Stimulated activated CD4-positive, alpha-beta T cell treated with anti-CD3 and anti-CD28 coated beads, Interleukin-1b, Interleukin-23, amount 100 ng/mL, for 4 hours (primary cell): ENCODE measurements at places on chromosomes 4 and X.

- no peak for DNase-seq
These were observed at the start of gene PLS3 for GRCh38 chrX:115560978-115561604. Gene PLS3, plus strand, starts transcription at chrX:115561174. Its CDS starts 49,077 bp downstream, at chrX:115610251.

DNA sequence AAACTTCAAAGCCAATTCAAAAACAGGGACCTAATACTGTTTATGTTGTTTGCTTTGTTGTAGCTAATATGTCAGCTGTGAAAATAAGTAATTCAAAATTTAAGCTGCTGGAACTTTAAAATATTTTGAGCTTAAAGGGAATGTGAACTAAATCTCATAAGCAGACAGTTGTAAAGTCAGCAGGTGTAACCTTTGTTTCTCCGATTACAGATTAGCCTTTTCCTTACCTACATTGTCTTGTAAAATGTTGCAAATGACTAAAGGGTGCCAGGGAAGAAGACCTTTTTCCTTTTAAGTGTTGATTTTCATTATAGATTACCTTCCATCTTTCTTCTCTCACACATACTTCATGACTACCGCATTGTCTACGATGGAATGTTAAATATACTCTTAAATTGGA, 405.1 kb downstream of the KCNIP4 start:
- no peak for DNase-seq

DNA sequence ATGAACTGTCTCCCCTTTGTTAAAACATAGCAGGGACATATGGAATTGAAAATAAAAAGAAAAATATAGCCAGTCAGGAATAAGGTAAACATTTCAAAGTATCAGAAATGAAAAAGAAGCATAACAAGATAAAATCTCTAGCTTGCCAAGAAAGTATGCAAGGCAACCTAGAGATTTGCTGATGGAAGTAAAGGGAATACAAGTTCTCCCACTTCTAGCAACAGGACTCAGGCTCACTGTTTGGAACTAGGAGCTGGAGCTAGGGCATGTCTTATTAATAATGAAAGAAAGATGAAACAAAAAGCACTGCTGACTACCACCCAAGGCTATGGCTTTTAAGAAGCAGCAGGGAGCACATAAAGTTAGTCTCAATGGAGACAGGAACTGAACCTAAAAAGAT, 18.2 kb downstream of the ANKRD50 start:
- no peak for DNase-seq

DNA sequence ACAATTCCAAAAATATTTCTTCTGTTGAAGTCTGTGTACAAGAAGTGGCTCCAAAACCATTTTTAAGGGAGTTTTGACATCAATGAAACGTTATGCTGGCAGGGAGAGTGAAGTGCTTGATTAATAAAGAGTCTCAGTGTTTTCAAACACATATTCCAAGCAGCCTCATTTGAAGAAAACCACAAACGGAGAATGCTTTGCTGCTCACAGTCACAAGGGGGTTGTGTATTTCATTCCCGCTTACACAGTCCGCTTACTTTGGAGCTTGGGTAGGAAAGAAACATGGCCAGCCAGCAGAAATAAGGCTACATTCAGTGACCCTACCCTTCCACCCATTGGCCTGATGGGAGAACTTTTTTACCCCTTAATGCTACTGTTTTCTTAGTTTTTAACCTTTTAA, 586.2 kb downstream of the RAB28 start:
- DNase-seq, result no peak

DNA sequence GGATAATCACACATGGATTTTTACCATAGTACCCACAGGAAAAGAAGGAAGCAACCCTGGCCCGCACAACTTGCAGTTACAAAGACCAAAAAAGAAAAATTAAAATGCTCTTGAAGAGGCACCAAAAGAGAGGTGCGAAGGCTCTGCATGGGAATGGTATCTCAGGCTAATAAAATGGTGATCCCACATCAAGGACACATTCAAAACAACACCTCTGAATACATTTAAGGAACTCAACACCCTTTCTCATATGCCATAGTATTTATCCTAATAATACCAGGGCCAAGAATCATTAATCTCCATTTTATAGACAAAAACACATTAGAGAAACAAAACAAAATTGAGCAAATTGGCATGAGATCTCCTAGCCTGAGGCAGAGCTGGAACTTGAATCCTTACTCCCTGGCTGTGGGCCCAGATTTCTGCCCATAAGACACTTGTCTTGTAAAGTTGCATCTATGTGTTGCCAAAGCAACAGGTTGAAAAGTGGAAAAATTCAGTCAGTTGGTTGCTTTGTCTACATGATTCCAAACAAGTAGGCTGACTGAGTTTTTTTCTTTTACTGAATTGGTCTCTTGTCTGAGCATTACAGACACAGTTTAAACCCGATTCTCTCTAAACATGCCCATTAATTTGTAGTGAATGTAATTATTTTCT, 33.5 kb downstream of the GUCY2F start:
- no peak for DNase-seq

DNA sequence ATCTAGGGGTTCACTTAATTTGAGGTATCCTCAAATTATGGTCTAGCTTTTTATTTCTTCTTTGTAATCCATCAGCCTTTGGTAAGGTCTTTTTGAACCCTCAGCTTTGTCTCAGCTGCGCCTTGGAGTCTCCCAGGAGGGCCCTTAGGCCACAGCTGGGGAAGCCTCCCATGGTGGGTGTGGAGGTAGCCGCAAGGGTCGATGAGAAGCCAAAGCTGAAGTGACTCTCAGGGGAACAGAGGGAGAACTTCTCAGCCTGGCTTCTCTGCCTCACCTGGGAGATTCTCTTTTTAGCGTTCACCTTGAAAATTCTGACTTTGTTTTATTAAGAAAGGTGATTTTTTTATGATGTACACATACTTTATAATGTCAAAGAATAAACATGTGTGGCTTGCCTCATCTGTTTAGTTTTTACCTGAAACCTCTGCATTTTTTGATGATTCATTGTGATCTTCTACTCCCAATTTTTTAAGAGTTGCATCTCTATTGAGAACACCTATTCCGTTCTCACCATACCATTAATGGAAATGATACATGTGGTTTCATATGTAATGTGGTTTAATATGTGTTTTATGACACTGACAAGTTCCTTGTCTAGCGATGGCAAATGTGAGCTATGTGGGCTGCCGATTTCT, 25.6 kb upstream of the SLC25A4 start:
- no peak for DNase-seq

DNA sequence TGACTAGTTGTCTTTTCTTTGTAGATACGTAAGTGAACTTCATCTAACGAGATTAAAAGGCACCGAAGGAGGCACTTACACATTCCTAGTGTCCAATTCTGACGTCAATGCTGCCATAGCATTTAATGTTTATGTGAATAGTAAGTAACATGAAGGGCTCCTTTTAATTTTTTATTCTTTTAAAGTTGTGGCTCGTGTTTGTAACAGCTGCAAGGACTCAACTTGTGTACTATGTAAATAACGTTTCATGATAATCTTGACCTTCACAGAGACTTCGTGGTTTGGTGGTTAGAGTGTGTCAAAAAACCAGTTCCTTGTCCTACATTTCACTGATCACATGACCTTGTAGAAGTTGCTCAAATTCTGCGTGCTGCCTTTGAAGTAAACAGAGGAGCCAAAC, 51.6 kb downstream of the KIT start:
- DNase-seq, result no peak

DNA sequence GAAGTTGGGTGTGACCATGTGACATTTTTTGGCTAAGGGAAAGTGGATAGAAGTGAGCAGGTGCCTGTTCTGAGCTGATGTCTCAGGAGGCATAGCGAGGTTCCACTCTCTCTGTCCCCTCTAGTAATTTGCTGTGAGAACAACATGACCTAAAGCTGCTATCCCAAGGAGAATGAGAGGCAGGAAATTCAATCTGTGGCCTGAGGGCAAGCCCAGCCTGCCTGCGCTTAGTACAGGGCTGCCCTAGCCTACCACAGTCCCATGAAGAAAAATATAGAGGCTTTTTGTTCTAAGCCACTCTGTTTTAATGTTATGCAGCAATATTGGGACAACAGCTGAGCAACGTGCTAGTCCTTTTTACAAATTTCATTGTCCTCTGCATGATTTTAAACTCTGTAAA, 193.1 kb downstream of the LDB2 start:
- DNase-seq, result no peak

DNA sequence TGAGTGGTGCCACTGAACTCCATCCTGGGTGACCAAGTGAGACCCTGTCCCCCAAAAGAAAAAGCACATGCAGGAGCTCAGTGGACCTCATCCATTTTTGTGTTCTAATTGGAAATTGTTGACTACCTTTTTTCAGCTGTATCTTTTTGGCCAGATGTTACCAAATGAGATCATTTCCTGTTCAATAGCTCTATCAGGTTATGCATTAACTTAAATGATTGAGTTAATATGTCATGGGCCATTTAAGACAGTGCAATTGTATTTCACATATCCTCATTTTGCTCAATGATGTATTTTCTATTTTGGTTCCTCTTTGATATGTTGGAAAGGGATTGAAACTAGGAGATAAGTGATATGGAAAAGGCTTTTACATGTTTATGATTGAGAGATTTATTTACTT, 26.2 kb upstream of the RHOH start:
- DNase-seq, result no peak

- no peak for DNase-seq
These were observed 1.2 kb downstream of the EIF1AX start for GRCh38 chrX:20140420-20140819.

- no peak for DNase-seq
These were observed 256.2 kb downstream of the FSTL5 start for GRCh38 chr4:161907590-161907955.

DNA sequence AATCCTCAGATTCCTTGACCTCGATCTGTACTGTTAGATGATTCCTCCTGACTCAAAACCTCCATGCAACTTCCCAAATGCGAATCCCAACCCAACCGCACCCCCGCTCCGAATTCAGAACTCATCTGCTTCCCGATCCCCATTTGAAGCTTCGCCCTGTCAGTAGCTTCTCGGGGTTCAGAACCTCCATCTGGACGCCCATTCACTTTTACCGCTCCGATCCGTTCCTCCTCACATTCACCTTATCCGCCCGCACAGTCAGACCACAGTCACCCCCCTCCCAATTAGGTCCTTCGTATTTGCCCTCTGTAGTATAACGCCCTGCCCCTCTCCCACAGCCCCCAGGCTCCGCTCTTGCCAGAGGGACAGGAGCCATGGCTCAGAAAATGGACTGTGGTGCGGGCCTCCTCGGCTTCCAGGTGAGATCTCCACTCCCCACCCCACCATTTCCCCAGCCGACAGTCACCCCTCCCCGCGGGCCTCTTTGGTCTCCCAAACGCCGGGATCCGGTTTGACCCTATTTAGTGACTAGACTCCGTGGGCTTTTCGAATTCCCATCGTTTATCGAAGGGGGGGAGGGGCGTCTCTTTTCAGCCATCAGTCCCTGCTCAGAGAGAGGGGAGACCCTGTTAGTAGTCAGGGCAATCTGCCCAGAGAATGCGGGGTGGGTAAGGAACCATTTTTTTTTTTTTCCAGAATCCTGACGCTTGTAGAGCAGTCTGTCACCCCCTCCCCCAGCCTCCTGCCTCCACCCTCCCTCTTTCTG, 691 bp downstream of the MAGED1 start:
- no peak for DNase-seq

DNA sequence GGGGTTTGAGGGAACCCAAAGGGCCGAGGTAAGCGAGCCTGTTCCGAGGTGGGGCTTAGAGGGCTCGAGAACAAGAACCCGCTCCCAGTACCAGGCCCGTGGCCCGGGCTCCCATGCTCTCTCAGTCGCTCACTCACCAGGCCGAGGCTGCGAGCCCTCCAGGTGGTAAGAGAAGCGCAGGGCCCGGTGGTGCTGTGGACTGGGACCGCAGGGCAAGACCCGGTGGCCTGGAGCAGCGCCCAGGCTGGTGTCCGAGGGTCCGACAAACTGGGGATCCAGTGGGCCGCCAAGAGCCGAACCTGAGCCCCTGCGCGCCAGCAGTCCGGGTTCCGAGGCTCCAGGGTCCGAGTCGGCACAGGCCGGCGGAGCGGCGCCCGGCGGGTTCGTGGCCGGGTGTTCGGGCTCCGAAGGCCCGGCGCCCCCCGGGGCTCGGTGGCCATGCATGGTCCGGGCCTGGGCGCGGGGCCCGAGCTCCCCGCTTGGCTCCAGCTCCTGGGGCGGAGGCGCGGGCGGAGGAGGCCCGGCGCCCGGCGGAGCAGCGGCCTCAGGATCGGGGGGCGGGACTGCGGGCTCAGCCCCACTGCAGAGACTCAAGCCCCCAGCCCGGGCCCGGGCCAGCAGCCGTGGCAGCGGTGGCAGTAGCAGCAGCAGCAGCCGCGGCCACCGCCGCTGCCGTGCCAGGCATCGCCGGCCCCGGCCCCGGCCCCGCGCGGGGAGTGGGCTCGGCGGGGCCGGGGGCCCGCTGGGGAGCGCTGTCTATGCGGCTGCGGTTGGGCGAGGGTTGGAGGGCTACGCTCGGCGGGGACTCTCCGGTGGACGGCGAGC, 833 bp downstream of the FGD1 start:
- DNase-seq, result no peak

DNA sequence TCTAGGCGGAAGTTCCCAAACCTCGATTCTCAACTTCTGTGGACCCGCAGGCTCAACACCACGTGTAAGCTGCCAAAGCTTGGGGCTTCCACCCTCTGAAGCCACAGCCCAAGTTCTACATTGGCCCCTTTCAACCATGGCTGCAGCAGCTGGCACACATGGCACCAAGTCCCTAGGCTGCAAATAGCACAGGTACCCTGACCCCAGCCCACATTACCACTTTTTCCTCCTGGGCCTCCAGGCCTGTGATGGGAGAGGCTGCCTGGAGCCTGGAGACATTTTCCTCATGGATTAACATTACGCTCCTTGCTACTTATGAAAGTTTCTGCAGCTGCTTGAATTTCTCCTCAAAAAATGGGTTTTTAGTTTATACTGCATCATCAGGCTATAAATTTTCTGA, 479.5 kb downstream of the PCDH7 start:
- no peak for DNase-seq

DNA sequence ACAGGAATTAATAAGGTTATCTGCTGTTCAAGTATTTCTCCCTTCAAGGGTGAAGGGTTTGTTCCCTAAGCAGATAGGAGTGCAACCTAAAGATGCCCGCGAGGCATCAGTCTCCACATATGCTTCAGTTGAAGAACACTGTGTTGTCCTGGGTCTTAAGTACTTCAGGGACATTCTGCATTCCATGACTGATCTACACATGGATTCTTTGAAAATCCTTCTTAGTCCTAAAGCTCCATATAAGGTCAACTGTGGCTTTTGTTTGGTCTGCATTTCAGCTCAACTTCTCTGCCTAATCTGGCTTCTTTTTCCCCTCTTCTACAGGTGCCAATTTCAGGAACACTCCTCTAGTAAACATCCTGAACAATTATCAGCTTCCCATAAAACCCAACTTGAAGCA, 21.8 kb upstream of the CTSO start:
- no peak for DNase-seq

- no peak for DNase-seq
These were observed 46.0 kb downstream of the ARX start for GRCh38 chrX:24969812-24970211.

- no peak for DNase-seq
These were observed 434.9 kb upstream of the PABPC4L start for GRCh38 chr4:134636338-134637051.

- no peak for DNase-seq
These were observed 95.2 kb downstream of the ATG4A start for GRCh38 chrX:108186811-108187210.
